ENCODE measurements at places on chromosomes 11 and 22.

GRCh38 chr22:35883031-35883620 is 145.5 kb downstream of the RBFOX2 start:
- DNase-seq: no peak

DNA sequence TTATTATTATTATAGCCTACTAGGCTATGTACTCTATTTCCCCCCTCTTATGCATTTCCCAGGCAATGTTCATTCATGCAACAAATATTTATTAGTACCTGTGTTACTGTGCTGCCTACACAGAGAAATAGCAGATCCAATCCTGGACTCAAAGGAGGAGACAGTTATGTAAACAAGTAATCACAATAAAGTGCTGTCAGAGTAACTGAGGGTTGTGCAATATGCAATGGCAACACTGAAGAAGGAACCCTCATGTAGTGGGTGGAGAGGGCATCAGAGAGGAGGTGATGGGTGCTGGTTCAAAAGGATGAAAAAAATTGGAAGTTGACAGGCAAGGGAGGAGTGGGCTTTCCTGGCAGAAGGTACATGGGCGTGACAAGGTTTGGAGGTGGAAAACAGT is 886 bp upstream of the P4HA3 start:
- DNase-seq: no peak

GRCh38 chr22:24593836-24594568 is 1.1 kb upstream of the LRRC75B start:
- no peak for DNase-seq

GRCh38 chr11:5232821-5233220 is 1.5 kb downstream of the HBD start:
- no peak for DNase-seq

GRCh38 chr11:120424970-120425332 is 86.6 kb upstream of the GRIK4 start:
- no peak for DNase-seq

GRCh38 chr22:50117168-50117762 is 27.5 kb downstream of the MOV10L1 start:
- DNase-seq: no peak

DNA sequence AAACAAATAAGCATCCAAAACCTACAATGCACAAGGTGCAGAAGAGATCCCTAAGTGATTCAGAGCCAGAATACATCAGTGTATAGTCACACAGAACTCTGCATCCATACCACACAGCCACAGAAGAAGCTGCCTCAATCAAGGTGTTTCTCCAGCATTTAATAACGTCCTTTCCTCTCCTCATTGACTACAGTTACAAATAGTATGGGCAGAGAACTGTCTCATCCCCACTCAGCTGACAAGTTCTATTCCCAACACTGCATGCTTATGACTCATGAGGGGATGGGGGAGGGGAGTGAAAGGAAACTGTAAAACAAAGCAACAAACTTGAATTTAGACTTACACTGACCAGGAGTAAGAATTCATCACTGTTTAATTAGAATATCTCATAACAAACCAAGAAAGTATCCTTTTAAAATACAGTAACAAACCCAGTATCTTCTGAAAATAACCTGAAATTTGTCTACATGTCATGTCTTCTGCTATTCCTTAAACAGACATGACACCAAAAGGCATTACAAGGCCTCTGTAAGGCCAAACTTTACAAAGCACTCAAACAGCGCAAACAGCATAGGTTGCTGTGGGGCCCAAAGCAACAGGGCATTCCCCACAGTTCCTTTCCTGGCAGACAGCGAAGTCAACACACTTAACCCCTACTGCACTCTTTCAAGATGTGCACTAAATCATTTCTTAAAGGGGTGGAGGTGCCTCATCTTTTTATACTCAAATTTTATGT is 29.3 kb downstream of the CELF1 start:
- DNase-seq: no peak

- DNase-seq: no peak
Measured at GRCh38 chr11:10982704-10983510, 125.1 kb upstream of the ZBED5 start.

DNA sequence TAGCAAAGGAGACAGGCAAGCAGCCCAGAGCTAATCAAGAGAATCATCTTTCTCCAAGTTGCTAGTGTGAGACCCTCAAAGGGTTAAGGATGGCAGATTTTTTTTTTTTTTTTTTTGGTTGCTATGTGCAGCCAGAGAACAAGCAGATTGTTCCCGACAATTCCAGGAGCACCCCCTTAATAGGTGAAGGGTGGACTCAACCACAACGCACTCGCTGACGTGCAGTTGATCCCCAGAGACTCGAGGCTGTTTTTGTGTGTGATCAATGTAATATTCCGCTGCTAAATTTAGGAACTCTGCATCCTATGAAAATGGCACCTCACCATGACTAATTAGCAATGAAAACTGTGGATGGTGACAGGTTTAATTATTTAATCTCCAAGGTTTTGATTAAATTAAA is 789.0 kb downstream of the KCNA4 start:
- no peak for DNase-seq

DNA sequence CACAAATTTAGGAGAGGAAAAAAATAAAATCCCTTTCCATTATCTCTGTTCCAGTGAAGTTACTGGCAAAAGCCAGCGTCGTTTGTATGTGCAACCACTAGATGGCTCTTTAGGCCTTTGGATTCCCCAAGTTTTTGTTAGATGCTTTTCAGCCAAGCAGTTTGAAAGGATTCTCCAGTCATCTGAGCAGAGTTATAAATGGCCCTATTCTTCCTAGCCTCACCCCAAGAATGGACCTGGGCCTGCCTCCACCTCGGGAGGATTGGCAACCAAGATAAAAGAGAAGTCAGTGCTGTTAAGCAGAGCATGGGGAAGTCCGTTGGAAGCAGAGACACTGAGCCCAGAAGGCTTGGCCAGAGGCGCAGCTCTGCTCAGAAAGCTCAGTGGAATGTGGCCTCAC is 15.4 kb downstream of the FAM181B start:
- no peak for DNase-seq

DNA sequence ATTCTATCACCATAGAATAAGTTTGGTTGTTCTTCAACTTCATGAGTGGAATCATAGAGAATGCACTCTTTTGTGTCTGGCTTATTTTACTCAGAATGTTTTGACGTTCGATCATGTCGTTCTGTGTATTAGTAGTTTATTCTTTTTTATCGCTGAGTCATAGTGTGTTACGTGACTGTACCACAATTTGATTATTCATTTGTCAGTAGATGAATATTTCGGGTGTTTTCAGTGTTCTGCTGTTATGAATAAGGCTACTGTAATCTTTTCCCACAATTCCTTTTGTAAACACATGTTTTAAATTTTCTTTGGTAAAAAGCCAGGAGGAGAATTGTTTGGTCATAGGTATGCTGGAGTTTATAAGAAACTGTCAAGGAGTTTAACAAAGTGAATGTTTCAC is 279.9 kb upstream of the B3GAT1 start:
- DNase-seq: no peak

DNA sequence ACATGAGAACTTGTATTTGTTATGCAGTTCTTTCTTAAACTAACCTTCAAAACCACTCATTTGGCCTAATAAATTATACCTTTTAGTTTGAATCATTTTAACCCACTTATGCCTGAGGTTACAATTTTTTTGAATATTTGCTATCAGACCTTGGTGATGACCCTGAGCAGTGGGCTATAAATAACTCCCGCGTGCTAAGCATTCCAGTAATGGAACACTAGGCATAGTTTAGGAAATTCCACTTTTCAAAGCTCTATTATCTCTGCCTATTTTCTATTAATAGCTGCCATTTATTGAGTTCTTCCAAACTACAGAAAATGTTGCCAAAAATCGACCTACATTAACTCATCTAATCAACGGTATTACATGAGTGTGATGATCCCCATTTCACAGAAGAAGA is 993.4 kb upstream of the FAT3 start:
- no peak for DNase-seq

GRCh38 chr22:25169278-25170031 is 30.2 kb upstream of the CRYBB3 start:
- DNase-seq: no peak

DNA sequence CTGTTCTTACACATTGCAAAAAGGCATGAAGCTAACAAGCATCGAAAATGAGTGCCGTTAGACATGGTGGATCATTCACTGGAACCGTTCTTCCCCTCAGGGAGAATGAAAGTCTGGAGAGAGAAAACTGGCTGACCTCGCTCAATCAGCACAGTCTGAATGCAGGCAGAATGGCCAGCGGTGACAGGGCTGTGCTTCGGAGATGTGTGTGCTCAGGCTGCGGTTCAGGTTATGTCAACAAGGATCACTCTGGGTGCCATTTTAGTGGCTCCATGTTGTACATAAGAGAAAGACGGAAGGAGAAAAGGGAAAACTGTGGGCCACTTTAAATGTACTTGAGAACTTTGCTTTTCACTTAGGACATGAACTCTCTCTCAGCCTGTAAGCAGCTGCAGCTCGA is 749.8 kb upstream of the ARHGAP42 start:
- no peak for DNase-seq

- no peak for DNase-seq
Measured at GRCh38 chr22:48276994-48277867, 1514.8 kb downstream of the TBC1D22A start.

GRCh38 chr11:2202071-2202899 is 30.7 kb upstream of the TH start:
- DNase-seq: peak; percentile 23

- DNase-seq: no peak
Measured at GRCh38 chr11:122112470-122113365, 3.3 kb downstream of the BLID start.

Measured in Right ventricle myocardium superior (tissue), 1 donor.